ENCODE measurements at places on chromosomes 4 and X.

DNA sequence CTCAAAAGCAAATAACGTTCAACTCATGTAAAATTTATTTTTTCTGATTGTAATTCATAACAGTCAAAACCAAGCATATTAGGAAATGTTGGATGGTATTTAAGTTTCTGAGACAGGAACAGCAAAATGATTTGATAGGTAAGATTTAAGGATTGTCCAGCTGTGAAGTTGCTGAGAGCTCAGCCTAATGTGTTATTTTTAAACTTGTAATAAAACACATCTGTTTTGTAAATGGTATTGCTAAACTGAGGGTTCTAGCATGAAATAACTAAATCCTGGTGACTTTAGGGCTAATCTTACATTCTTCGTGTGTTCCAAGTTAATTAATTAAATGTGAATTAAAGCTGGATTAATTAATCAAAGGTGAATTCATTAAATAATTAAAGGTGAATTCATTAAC lies 13.3 kb downstream of the TLR10 start:
- no peak for DNase-seq

- no peak for DNase-seq
Observed at GRCh38 chrX:134544513-134545151, 84.7 kb downstream of the HPRT1 start.

DNA sequence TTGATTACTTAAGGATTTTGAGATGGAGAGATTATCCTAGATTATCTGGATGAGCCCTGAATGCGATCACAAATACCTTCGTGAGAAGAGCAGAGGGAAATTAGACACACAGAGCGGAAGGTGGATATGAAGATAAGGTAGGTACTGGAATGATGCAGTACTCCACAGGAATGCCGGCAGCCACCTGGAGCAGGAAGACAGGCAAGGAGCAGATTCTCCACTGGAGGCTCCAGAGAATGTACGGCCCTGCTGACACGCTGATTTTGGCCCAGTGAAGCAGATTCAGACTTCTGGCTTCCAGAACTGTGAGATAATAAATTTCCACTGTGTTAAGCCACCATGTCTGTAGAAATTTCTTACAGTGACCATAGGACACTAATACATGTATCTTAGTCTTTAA lies 79.4 kb upstream of the PITX2 start:
- no peak for DNase-seq

GRCh38 chr4:126291886-126292285 lies 977.1 kb downstream of the FAT4 start:
- DNase-seq: no peak

GRCh38 chr4:171279131-171279530 lies 534.1 kb upstream of the GALNTL6 start:
- no peak for DNase-seq

DNA sequence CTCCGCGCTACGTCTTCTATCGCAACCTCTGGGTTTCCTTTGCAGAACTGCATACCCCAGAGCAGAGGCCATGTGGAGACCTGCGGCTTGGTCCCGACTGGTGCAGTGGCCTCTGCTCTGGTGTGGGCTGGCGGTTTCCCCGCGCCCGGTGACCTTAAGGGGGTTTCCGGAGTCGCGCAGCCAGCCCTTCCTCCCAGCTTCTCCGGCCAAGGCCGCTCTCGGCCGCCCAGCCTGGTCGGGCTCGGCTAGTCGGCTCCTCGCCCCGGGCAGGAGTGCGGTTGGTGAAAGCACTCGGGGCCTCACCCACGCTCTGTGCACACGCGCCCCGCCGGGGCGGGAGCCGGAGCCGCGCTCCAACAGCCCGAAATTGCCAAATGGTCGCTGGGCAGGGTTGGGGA lies 84.9 kb downstream of the BCOR start:
- DNase-seq: no peak

GRCh38 chr4:10729366-10729765 lies 44.8 kb upstream of the CLNK start:
- DNase-seq: no peak

DNA sequence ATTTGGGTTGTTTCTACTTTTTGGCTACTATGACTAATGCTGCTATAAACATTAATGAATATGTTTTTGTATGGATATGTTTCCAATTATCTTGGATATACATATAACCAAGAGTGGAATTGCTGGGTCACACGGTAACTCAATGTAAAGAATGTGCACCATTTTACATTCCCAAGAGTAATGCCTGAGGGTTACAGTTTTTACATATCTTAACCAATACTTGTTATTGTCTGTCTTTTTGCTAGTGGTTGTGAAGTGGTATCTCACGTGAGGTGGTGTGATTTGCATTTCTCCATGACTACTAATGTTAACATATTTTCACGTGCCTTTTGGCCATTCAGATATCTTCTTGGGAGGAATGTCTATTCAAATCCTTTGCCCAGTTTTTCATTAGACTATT lies 200.3 kb upstream of the MAB21L2 start:
- DNase-seq: no peak

DNA sequence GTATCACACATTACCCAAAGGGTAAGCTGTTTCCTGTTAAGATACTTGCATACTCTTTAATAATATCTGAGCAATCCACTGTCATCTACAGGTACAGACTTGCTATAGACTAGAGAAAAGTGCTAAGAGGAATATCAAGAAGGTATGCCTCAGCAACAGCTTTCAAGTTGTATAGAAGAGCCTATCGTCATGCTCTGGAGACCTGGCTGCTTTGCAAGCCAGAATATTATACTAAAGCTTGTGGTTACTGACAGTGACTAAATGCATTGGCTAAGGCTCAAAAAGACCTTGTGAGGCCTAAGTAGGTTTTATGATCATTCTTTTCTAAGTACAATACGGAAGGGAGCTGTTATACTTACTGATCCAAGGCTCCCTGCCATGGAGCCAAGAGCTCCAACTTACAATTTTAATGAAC lies 11.3 kb downstream of the LAMP2 start:
- DNase-seq: peak; percentile 52

DNA sequence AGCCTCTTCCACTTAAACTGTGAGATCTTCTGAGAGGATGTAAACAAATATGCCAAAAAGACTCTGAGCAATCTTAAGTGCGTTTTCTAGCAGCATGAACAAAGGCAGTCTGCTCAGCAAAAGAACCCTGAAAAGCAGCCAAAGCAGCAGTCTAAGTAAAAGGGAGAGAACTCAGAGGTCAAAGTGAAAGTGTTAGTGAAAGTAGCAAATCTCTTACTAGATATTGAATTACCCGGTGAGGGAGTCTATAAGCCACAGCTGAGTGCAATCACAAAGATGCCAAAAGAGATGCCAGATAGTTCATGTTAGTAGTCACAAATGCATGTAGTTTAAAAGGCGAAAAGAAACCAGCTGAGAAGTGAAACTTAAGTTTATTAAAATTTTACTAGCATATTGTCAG lies 7.9 kb upstream of the GNRHR start:
- no peak for DNase-seq

DNA sequence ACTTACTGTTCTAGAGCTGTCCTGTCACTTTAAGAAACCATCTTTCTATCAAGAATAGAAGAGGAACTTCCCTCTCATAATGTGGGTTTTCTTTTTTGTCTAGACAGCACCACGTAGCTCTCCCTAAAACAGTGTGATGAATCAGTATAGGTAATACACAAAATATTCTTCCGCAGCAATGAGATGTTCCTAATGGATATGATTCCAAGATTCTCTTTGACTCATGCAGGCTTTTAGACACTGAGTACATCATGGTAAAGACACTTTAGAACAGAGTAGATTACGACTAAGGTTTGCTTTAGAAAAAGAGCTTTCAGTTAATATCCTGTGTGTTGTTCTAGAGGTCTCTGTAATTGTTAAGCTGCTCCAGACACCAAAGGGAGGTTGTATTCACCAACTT lies 69.8 kb downstream of the PTTG2 start:
- DNase-seq: no peak

GRCh38 chrX:82912382-82912781 lies 595.7 kb upstream of the POU3F4 start:
- no peak for DNase-seq

GRCh38 chr4:173682609-173683008 lies 152.6 kb upstream of the HAND2 start:
- DNase-seq: no peak

GRCh38 chr4:1832690-1833089 lies 23.3 kb downstream of the LETM1 start:
- DNase-seq: no peak

DNA sequence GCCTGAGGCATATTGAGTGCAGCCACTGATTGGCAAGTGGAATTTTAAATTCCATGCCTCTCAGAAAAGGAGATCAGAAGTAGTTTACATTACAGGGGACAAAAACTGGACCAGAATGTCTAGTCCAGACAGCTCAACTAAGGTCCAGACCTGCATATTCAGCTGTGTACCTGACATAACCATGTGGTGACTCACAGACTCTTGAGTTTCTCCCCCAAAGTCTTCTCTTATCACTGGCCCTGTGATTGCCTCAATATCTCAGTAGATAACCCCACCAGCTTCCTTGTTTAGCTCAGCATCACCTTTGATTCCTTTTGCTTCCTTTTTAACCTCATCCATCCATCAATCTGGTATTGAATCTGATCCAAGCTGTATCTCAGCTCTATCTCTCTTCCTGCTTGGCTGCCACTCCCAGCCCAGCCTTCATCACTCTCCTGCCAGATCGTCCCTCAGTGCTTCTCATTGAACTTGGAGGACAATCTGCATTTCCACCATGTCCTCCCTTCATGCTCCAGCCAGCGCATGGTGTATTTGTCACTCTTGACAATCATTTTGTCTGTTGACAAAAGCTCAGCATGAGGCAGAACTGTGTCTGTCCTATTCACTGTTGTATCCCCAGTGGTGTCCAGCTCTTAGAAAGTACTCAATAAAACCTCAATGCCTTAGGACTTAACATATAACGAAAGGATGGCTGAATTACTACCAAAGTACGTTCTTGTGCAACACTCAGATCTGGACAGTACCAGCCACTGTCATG lies 27.8 kb upstream of the SLC2A9 start:
- DNase-seq: no peak

DNA sequence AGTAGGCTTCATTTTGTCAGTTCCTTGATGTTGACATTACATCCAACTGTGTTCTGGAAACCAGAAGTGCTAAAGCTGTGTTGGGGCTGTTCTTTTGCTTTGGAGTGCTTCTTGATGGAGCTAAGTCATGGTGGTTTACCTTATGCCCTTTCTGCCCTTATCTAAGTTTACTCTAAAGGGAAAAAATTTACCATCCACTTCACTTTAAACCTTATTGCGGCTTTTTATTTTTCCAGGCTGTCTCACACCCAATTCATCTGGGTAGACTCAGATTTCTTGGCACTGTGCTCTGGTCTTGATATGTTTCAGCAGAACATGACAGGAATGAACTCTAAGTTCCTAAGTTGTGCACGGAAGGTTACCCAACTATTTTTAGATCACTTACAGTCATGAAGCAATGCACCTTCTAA lies 104.7 kb upstream of the TTC29 start:
- DNase-seq: no peak

DNA sequence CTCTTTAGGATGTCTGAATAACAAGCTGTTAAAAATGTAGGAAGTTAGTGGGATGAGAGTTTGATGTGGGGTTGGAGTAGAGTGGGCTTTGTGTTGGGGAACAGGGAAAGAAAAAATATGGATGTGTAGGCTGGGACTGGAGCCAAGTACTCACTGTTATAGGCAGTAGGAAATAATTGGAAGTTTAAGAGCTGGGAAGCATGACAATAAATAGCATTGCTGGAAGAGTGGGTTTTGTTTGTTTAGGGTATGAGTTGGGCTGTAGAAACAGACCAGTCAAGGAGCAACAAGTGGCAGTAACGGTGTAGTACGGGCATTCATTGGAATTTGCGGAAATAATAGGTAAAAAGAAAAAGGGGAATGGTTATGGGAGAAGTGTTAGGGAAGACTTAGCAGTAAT lies 81.6 kb downstream of the KDM6A start:
- no peak for DNase-seq

DNA sequence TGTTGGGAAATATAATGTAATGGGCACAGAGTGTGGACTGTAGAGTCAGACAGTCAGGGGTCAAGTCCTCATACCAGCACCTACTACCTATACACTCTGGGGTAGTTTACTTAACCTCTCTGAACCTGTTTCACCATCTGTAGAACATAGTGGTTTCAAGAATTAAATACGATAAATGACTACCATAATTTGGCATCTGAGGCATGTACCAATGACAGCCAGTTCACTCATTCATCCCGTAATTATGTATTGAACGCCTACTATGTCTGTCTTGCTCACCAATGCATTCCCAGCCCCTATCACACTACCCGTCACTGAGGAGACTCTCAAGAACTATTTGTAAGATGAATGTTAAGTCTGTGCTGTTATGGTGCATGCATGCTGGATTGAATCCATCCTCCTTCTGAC lies 2.0 kb upstream of the FGB start:
- DNase-seq: peak; percentile 59

DNA sequence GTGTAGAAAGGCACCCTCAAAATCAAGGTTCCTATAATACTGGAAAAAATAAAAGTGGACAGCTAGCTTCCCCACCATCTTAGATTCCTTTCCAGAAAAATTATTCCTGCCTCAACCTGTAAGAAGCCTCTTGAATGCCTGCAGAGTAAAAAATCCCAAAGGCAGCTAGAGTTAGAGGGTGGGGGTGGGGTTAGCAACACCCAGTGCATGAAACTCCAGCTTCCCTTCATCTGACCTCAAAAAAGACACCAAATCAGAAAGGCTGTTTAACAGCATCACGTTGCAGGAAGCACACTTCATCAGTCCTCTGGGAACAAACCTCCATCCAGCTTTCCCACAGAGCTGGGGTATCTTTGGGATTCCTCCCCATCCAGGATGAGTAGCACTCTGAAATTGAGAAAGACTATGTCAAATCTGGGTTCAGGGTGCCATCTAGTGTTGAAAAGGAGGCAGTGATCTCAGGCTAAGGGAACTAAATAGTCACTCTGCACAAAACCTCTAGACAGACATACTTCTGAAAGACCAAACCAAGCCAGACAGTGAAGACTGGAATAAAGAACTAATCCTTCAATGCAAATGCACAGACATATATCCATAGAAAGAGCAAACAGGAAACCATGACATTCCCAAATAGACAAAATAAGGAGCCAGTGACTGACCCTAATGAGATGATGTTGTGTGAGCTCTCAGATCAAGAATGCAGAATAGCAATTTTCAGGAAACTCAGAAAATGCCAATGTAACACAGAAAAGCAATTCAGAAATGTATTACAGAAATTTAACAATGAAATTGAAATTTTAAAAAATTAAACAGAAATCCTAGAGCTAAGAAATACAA lies 97.9 kb downstream of the ARHGEF9 start:
- DNase-seq: peak; percentile 7

All from AG04449 (cell line).